ENCODE measurements at places on chromosomes 6 and 20. TPM values are rescaled to one million over a fixed set of nuclear protein-coding genes. Genes with fewer than 3 reads are reported as not detected.

- DNase-seq = no peak
Observed at GRCh38 chr6:33954453-33954852, 150.7 kb upstream of the MLN start.

GRCh38 chr6:143675946-143676345, 1.8 kb upstream of the PHACTR2 start:
- DNase-seq = peak; percentile 25

Gene BMP7
- polyA plus RNA-seq = not detected

GRCh38 chr20:16271450-16271849, 301.8 kb downstream of the KIF16B start:
- DNase-seq = no peak

GRCh38 chr20:38579219-38579910, 1.6 kb upstream of the ADIG start:
- no peak for DNase-seq

GRCh38 chr6:152316024-152316423, 321.1 kb downstream of the SYNE1 start:
- DNase-seq = no peak

GRCh38 chr6:138349891-138350290, 27.8 kb upstream of the SMIM28 start:
- DNase-seq = peak; percentile 5

DNA sequence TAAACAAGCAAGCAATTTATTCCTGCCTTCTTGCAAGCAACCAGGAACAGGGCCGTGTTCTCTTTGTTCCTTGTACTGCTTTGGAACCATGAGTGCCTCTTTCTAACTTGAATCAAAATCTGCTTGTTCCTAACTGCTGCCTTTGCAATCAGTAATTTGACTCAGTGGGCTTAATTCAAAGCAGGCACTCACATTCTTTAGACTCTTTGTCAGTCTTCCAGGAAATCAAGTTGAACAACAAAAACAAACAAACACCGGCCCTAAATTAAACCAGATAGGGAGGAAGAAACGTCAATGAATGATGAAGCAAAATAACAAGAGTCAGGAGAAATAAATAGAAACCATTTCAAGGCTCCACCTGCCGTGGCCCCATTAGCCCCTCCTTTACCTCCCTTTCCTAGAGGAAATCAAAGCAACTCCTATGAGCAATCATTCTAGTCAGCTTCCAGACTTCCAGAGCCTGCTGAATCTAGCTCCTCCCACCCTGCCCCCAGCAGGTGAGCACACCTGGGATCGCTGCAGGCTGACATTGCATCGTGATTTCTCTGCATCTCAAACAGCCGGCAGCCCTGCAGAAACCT, 582.2 kb upstream of the FLRT3 start:
- peak; percentile 28 for DNase-seq

Gene TGM2
- polyA plus RNA-seq = 313 TPM

Gene DEFB132
- polyA plus RNA-seq = not detected

GRCh38 chr6:161476711-161477110, 202.8 kb upstream of the AGPAT4 start:
- DNase-seq = peak; percentile 39

GRCh38 chr6:21587179-21587960, 6.2 kb upstream of the SOX4 start:
- DNase-seq = no peak

DNA sequence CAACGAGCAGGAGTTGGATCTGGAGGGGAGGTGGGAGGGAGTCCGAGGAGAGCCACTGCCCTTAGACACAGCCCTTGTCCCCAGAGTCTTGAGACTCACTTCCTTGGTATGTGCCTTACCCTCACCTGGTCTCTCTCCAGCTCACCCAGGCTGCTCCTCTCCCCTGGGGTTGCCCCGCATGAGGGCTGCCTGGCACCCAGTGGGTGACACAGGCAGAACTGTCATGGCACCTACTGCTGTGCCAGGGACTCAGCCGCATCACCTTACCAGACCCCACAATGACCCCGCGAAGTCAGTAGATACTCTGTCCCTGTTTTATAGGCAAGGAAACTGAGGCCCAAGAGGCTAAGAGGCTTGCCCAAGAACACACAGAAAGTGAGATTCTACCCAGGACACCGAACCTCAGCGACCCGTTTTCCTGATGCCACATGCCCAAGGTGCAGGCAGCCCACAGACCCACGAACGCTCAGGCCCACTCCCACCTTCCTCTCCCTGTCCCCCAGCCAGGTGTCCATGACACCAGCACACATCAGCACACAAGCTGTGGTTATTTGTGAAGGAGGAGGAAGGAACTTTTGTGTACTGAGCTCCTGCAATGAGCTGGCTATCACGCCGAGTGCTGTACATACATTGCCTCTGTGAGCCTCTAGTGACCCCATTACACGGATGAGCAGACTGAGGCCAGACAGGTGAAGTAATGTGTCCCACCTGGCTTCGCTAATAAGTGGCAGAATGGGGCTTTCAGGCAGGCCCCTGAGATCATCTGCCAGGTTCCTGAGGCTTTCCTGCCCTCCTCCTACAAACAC, 168.1 kb downstream of the GRM4 start:
- DNase-seq = no peak

Gene PRDM13
- polyA plus RNA-seq = not detected

- DNase-seq = no peak
Observed at GRCh38 chr20:46070215-46070900, 19.4 kb downstream of the NCOA5 start.

GRCh38 chr20:48817367-48818030, 10.3 kb downstream of the PREX1 start:
- no peak for DNase-seq

Gene PKIB
- polyA plus RNA-seq = not detected

GRCh38 chr20:43243672-43244269, 54.1 kb upstream of the PTPRT start:
- DNase-seq = no peak

- no peak for DNase-seq
Observed at GRCh38 chr6:8879334-8879733, 444.0 kb upstream of the SLC35B3 start.

Gene RAET1G
- polyA plus RNA-seq = 0.77 TPM

- no peak for DNase-seq
Observed at GRCh38 chr6:15592610-15593009, 70.2 kb downstream of the DTNBP1 start.

DNA sequence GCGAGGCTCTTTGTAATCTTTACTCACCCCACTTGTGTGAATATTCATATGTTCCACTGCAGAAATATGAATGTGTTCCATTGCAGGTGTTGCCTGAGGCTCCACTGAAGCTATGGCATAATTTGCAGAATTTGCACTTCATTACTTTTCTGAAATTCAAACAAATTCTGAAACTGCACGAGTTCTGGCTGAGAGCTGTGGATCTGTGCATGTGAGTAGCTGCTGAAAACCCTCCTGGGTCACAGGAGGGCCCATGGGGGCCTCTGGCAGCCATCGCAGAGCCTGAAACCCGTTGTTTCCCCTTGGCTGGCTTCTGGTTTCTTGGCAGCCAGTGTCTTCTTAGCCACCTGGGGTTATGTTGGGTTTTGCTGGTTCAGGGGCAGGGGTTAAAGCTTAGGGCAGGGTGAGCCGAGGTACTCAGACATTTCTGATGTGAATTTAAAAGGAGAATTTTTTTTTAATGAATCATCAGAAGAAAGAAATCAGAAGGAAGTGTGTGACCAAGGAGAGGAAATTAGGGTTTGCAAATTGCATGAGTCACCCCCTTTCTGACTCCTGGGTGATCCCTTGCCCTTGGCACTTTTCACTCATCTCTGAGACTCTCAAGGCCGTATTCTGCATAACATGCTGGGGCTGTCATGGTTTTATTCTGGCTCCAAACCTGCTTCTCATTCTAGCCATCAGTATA, 40.6 kb downstream of the TOX2 start:
- peak; percentile 90 for DNase-seq

GRCh38 chr20:402898-403581, 5.1 kb upstream of the RBCK1 start:
- DNase-seq = no peak

GRCh38 chr6:110461376-110461775, 15.0 kb downstream of the SLC22A16 start:
- DNase-seq = no peak

Gene ADGRF5
- not detected for polyA plus RNA-seq

Gene PBOV1
- polyA plus RNA-seq = not detected
